ENCODE measurements at places on chromosomes 11 and 22.
A peak's percentile ranks its signal among the peaks of the same experiment; 100 is the strongest.

- no peak for DNase-seq
Measured at GRCh38 chr11:76628408-76628947, 42.1 kb downstream of the LRRC32 start.

DNA sequence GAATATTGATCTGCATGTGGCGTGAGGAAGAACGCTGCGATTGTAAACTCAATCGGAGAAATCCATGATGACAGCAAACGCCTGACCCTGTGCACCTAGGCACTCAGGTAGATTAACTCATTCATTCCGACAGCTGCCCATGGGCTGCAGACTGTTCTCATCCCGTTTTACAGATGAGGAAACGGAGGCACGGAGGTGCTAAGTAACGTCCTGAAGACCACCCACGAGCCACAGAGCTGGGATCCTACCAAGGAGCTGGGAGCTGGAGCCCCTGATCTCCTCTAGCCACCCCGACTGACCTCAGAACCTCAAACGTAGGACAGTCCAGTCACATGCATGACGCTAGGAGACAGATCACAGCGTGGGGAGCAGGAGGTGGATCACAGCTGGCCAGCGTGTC, 1092.7 kb downstream of the BRD1 start:
- DNase-seq = no peak

DNA sequence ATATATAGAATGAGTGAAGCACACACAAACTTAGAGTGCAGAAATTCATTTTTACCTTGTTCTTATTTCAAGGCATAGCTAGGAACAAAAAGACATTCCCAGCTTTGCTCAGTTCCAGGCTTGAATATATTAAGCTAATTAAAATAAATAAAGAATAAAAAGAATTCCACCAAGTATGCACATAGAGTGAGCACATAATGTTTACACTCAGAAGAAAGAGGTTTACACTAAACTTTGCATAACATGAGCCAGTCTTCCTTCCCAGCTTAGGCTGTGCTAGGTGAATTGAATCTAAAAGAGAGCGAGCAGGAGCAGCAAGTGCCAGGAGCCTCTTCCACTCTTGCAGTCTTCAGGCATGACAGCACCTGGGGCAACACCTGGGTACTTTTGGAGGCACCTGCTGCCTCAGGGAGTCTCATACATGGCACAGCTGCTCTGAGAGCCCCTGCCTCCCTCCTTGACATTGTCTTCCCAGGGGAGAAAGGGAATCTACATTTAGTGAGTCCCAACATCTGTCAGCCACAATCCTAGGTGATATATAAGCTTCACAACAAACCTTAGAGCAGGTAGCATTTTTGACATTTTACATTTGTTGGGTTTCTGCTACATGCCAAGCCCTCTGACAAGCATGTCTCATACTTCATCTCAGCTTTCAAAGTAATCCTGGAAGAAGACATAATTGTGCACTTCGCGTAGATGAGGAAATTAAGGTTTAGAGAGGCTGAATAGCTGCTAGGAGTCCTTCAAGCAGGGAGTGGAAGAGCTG, 732.7 kb upstream of the TENM4 start:
- no peak for DNase-seq

GRCh38 chr11:87878373-87878825, 296.8 kb downstream of the RAB38 start:
- peak; percentile 18 for DNase-seq

GRCh38 chr11:45635907-45636306, 29.5 kb downstream of the CHST1 start:
- no peak for DNase-seq

- DNase-seq = no peak
Measured at GRCh38 chr11:122584670-122585069, 70.9 kb upstream of the UBASH3B start.

GRCh38 chr22:17229991-17230630, 10.9 kb upstream of the ADA2 start:
- DNase-seq = no peak

DNA sequence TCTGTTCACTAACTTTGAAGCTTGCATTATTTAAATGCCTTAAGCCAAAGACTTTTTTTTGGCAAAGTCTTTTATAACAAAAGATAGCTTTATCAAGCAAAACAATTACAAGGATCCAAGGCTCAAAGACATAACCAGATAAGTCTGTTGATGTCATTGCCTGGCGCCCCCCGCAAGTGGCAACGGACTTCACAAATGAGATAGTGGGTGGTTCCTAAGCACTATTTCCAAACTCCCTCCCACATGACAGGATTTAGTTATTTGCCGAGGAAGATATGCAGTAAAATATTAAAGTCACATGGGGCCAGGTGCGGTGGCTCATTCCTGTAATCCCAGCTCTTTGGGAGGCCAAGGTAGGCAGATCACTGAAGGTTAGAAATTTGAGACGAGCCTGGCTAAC, 194.2 kb upstream of the DDI1 start:
- no peak for DNase-seq

DNA sequence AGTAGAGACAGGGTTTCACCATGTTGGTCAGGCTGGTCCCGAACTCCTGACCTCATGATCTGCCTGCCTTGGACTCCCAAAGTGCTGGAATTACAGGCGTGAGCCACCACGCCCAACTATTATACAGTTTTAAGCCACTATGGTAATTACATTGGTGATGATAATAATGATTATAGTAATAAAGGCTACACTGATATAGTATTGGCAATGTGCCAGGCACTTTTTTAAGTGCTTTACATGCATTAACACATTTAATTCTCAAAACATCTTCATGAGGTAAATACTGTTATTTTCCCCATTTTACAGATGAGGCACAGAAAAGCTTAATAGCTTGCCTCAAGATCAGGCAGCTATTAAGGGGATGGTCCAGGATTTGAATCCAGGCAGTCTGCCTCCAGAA, 222.5 kb downstream of the SOX6 start:
- no peak for DNase-seq

- no peak for DNase-seq
Measured at GRCh38 chr11:111846063-111846462, 25.3 kb downstream of the ALG9 start.

- DNase-seq = no peak
Measured at GRCh38 chr11:68867066-68867465, 25.4 kb upstream of the CPT1A start.

DNA sequence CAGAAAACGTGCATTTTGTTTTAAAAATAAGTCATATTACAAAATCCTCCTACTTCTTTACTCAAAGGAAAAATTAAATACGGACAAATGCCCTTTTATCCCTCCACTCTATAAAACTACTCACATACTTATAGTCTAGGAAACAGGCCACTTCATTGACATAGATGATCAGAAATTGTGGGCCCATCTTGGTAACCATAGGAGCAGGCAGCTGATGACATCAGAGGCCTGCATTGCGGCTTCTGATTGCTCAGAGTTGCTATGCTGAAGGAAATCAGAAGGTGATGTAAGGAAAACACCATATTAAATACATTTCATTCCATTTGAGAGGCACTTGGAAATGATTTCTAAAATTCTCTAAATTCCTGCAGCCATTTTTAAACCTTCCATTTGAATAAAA, 27.0 kb downstream of the FAM76B start:
- DNase-seq = no peak

- DNase-seq = no peak
Measured at GRCh38 chr11:94856443-94856842, 88.3 kb downstream of the AMOTL1 start.

DNA sequence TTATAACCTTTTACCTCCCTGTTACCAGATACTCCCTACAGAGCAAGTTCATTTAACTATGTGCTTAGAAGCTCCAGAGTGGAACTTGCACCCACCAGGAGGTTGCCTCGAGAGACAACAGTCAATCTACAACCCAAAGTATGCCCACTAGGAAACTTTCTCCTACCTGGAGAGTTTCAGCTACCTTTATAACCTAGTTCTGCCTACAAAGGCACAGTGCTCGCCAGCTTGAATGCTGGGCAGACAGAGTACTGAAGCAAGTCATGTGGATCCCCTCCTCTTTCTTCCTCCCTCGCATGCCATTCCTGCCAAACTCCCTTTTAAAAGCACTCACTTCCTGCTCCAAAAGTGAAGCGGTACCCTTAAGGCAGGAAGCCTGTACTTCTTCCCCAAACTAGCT, 258.9 kb downstream of the SWAP70 start:
- no peak for DNase-seq

DNA sequence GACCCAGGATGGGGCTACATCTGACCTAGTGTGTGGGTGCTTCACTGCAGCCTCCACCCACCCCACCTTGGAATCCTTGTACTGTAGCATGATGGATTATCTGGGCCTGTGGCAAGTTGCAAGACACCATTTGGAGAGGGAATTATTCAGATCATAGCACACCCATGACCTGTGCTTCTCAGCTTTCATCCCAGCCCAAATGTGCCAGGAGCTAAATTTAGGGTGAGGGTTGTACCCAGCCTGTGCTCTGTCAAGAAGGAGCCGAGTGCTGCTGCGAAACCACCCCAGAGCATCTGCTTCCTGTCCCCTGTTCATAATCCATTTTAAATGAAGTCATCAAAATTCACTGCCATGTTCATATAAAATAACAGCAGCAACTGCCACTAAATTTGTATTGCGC, 394.5 kb downstream of the SHANK2 start:
- DNase-seq = no peak

- no peak for DNase-seq
Measured at GRCh38 chr11:47477323-47477722, 28.4 kb upstream of the RAPSN start.

DNA sequence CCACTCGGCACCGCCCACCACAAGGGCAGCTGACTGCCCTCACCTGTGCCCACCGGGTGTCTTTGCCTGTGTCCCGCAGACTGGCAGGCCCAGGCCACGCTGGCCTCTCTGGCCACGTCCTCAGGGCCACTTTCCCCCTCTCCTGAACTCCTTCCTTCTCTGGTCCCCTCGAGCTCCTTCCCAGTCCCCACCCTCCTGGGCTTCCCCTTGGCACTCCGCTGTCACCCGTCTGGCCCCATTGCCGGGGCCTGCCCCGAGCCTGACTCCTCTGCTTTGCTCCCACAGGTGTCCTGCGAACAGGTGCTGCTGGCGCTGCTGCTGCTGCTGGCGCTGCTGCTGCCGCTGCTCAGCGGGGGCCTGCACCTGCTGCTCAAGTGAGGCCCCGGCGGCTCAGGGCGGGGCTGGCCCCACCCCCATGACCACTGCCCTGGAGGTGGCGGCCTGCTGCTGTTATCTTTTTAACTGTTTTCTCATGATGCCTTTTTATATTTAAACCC, 14.2 kb downstream of the MCAT start:
- no peak for DNase-seq

DNA sequence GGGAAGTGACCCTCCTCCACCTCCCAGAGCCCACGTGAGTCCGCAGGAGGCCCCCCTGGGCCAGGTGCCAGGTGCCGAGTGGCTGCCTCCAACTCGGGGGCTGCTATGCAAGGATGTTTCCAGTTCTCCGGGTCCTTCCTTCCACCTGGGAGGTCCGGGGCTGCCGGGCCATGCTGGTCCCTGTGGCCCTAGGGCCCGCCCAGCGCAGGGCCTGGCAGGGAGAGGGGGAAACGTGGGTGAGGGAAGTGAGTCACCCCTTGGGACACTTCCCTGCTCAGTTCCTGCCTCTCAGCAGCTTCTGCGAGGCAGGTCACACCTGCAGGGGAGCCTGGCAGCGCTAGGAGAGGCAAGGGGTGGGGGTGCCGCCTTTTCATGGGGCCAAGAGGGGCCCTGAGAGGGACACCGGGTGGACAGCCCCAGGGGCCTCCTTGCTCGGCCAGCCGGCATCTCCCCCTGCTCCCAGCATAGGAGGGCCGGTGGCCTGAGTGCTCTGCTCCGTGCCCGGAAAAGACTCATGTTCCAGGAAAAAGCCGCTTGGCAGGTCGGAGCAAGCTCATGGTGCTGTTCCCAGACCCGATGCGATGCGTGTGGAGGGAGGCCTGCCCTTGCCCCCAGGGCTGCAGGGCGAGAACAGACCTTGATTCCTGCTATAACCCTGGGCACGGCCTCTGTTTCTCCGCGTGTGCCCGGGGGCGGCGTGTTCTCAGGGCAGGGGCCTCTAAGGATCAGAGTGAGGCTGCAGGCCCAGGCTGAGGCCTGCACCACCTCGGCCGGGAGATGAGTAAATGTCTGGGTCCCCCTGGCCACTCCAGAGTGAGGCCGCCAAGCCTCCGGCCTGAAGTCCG, 30.3 kb upstream of the WNT7B start:
- peak; percentile 43 for DNase-seq

DNA sequence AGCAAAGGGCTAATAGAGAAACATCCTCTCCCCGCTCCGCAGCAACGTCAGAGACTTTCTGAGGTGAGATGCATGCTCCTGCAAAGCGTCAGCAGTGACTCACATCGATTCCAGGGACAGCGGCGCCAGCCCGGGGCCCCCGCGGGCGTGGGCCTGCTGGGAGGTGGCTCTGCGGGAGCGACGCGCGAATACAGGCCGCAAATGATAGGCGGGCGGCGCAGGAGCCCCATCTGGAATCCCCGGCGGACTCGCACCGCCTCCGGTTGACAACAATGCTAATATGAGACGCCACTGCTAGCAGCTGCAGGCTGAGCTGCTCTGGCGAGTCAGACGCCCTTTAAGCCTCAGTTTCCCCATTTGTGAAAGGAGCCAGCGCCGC, 557 bp downstream of the RANGAP1 start:
- no peak for DNase-seq

GRCh38 chr11:10567446-10567845, 1.0 kb downstream of the LYVE1 start:
- DNase-seq = no peak

DNA sequence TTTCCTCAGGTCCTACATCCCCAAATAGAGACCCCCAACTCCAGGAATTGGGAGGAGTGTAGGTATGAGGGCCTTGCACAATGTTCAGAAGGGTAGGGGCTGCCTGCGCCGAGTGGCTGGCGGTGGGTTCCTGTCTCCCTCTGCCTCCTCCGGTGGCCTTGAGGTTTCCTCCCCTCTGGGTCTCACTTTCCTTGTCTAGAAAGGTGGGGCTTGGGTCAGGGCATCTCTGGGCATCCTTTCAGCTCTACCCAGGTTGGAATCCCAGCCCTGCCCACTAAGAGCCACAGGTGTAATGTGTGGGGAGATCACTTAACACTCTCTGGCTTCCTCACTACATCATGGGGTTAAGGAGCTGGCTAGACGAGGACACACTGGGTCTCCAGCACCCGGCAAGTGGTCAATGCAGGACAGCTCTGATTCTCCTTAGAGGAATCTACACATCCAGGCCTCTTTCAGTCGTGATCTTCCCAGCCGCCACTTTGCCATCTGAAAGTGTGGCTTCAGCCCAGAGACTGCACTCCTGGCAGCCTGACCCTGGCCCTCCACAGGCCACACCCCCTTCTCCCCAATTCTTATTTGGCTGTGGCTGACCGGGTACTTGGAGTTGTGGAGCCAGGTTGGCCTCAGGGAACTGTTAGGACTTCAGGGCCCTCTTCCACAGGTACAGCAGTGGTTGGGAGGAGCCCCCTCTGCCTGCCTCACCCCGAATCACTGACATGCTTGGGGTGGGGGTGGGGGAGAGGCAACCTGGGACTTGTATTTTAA, 22.1 kb downstream of the PRDM11 start:
- DNase-seq = no peak
